ENCODE measurements at places on chromosomes 3 and 15.

DNA sequence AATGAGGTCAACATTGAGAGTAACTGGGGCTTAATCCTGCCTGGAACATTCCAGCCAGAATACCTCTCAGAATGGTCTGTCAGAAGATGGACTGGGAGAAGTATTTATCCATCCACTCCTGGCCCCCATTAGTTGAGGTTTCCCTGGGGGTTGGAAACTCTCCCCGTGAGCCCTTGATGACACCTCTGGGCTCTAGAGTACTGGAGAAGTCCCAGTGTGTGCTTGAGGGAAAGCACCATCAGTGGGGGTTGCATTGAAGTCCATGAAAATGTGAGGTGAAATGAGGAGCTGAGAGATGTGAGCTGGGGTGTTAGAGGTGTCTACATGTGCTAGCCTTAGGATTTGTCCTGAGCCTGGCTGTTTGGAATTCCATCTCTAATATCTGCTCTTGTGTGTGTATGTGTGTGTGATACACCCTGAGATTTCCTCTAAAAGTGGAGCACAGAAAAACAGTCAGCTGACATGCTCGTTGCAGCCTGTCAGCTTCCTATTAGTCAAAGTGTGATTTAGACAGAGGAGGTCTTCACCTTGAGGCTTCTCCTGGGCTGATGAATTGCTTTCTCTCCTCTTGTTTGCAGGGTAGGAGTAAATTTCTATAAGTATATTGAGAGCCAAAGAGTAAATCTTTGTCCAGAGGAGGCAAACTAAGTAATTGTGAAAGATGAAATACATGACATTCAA is 67.6 kb downstream of the NR1D2 start:
- no peak for DNase-seq

- no peak for DNase-seq
Measured at GRCh38 chr15:84824260-84825007, 7.3 kb downstream of the ALPK3 start.

- DNase-seq, result no peak
Measured at GRCh38 chr15:83205725-83206324, 1.8 kb downstream of the HDGFL3 start.

DNA sequence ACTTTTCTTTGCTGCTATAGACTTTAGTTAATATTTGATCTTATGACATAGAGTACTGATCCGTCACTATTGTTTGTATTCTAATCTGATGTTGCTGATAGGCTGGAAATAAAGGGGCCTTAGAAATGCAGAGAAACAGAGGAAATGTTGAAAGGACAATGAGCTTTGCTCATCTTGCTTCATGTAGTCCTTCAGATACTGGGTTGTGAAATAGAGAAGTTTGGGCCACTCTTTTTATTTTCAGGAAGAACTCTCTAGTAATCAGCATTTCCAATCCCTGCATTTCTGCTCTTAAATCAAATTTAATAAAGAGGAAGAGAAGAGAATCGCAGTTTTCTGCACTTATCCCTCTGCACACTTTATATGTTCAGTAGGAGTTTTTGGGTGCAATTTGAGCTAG is 192.8 kb upstream of the THBS1 start:
- no peak for DNase-seq

DNA sequence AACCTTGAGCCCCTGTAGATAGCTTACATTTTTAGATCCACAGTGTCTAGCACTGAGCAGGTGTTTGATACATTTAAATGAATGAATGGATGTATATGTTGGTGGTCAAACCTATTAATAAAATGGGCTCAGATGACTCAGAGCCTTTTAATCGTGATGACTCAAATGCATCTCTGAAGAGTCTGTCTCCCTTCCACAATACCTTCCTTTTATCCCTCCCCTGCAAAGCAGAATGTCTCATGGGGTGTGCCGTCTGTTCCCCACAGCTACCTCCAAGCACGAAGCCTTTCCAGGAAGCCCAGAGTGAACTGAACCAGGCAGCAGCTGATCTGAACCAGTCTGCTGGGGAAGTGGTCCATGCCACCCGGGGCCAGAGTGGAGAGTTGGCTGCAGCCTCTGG is 303.5 kb upstream of the TPM1 start:
- no peak for DNase-seq

DNA sequence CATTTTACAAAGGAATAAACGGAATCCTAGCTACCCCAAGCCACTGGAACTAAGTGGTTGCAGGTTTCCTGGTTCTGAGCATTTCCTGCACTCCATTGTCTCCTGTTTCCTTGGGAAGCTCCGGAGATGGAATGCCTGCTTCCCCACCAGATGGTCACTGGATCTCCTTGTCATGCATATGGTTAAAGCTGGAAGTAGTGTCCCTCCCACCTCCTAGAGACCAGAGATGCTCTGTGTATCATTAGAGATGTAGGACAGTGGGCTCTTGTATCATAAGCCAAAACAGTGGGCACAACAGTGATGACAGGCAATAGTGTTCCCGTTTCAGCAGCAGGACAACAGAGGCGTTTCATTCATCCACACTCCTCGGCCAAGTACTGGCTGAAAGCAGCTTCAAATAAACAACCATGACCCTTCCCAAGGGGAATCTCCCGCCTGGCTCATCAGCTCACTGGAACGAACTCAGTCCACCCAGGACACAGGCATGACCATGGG is 136.2 kb upstream of the EIF1B start:
- no peak for DNase-seq

DNA sequence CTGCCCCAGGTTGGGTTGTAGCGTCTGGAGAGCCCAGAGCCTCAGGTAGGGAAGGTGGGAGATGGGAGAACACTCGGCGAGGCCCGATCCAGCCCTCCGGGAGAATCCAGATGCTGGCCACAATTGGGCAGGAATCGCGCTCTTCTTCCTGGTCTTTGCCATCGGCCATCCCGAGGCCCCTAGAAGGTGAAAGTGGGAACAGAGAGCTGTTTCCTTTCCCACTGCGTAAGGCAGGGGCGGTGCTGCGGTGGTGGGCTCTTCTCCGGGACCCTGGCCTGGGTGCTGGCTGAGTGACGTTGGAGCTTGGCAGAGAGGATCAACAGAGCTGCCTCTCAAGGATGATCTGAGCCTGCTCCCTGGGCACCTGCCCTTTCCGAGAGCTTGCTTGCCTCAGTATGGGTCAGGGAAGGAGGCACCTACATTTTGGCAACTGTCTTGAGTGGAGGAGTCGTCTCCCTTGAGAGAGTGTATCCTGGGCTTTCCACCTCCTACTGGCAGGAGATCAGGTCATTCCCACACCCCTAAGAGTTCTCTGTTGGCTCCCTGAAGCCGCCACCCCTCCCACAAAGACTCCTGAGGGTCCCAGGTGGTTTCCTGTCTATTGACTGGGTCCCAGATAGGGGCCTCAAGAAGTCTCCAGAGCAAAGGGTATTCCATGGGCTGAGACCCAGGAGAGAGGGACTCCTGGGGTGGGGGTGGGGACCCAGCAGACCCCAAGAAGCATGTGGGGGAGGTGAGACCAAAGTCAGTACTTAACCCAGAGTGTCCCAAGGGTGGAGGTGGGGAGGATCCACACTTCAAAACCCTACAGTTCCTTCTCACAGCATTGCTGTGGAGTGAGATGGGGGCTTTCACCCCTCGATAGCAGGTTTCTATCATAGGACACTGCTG is 1.6 kb downstream of the C15orf39 start:
- DNase-seq, result no peak

GRCh38 chr3:185484296-185484695 is 14.5 kb downstream of the TMEM41A start:
- no peak for DNase-seq

DNA sequence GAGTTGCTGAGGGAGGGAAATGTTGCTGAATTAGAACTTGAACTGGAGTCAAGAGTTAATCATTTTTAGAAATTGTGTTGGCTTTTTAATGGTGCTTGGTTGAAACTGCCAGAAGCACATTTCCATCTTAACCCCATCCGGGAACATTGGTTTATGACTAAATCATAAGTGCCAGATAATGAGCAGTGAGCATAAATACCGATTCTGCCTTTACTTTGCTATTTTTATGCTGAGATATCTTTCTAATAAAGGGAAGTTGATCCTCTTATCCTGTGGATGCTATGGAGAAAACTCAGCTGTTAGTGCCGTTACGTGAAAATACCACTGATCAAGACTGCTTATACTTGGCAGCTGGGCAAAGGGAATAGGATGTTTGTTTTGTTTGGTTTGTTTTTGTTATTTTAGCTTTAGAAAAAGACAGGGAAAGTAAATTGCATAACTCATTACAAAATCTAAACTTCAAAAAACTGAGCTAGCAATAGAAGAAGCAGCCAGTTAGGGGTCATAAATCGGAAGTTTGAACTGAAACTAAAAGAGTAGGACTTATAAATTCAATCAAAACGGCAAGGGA is 813.1 kb downstream of the NAALADL2 start:
- no peak for DNase-seq

DNA sequence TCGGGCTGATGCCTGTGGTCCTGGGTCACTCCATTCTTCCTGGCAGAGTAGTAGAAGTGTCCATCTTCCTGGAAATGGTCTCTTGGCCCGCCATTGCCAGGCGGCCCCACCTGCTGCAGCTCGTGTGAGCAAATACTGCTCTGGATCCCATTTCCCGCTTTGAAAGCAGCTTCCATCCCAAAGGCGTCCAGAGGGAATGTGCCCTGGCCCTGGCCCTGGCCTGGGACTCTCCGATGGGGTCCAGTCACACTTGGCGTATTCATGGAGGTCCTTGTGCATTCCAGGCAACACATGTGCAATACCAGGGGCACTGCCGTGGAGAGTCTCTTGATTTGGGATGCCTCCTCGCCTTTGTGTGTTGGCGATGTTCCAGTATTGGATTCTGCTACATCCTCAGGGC is 111.1 kb downstream of the SNRPN start:
- no peak for DNase-seq

DNA sequence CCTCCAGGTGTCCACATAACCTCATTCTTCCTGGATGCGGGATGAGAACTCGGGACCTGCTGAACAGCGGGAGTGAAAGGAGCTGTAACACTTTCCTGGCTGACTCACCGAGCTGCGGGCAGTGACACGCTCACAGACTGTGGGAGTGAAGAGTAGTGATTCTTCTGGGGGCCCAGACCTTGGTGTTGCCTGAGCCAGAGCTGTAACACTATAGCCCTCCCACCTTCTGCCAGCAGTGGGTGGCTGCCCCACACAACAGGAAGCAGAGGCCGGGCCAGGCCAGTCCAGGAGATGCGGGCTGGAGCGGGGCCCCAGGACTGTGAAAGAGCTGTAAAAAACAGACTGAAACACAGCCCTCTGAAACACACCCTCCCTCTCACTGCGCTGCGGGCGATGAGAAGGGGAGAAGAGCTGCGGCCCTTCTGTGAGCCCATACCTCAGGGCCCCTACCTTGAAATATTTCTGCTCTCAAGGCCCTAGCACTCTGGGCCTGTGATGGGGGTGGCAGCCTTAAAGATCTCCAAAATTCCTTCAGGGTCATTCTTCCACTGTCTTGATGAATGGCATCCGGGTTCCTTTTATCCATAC is 464.0 kb upstream of the CCDC54 start:
- DNase-seq, result no peak

GRCh38 chr3:127276396-127276795 is 11.4 kb downstream of the PRR20G start:
- DNase-seq, result no peak

DNA sequence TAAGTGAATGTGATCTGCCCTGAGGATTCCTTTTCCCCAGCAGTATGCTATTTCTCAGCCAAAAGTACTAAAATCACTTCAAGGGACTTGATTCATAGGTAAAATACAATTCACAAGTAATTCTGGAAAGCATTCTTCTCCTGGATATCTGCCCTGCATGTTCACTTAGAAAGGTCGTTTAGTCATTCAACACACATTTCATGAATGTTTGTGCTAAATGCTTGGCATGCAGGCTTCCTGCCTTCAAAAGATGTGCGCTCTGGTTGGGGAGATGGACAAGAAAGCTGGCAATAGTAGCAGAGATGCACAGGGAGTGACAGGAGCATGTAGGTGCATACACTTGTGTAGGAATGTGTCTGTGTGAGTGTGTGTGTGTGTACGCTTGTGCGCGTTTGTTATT is 360.7 kb downstream of the PTPRG start:
- no peak for DNase-seq

DNA sequence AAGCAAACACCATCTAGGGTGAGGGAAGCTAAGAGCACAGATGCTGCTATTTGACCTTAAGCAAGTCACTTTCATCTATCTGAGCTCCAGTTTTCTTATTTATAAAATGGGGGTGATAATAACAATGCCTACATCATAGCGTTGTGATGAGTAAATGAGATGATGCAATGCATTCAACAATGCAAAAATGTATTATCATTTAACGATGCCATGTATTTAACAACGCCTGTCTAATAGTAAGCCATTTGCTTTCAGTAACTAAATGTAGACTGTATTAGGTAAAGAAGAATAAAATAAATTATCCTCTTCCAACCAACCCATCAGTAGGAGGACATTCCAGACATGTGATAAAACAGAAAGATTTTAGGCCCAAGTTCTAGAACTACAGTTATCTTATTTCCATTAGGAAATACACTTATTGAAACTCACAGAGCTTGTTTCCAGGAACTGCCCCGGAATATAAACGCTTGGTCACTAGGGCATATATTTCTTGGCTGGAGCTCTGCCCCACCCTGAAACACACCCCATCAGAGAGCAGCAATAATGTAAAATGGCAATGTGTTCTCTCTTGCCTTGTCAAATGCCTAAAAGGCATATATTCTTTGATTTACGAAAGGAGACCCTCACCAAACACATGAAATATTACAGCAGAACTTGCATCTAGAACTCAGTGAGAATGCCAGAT is 128.3 kb downstream of the LIPC start:
- DNase-seq, result no peak

- DNase-seq, result no peak
Measured at GRCh38 chr3:43388915-43389314, 102.6 kb downstream of the SNRK start.

- no peak for DNase-seq
Measured at GRCh38 chr3:172272698-172273097, 175.6 kb downstream of the GHSR start.

DNA sequence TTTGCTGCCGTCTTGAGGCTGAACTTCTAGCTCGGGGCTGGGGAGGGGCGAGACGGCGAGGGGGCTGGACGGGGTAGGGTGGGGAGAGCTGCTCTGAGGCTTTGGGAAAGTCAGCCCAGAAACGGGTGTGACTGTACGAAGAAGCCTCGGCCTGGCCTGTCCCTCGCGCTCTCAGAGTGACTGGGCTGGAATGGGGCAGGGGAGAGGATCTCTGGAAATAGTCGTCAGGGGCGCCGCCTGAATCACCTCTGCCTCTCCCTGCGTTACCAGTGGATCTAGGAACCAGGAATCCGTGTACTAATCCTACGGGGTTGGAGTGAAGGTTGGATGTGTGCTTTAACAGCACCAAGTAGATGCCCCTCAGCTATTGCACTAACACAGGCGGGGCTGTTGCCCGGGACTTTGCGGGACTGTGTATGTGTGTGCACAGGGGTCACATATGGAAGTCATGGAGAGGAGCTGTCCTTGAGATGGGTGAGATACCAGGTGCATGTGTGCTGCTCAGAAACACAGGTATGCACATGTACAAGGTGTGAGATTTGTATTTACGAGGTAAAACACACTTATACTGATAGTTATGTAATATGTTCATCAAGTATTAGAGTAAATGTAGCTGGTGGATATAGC is 591 bp downstream of the FOXL2NB start:
- DNase-seq, result no peak
